ENCODE measurements at places on chromosomes 4 and X.

GRCh38 chr4:137310593-137311490, 221.5 kb downstream of the PCDH18 start:
- no peak for DNase-seq

- no peak for DNase-seq
Measured at GRCh38 chr4:102868153-102868780, 525 bp upstream of the CISD2 start.

- no peak for DNase-seq
Measured at GRCh38 chrX:39935411-39936064, 162.2 kb downstream of the BCOR start.

DNA sequence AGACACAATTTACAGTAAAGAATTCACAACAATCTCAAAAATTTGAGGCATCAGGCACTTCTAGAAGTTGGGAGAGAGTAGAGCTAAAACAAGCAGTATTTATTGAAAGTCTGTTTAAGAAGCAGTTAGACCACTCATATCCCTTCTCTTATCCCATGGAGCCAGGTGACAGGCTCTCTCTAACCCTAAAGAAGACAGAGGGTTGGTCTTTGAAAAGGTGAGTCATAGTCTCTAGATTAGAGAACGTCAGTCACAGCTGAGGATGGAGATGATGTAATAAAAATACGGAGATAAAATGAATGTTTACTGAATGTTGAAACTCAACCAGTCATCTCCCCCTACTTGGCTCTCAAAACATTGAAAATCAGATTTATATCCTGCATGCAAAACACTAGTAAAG, 223.8 kb downstream of the CHIC2 start:
- no peak for DNase-seq
